ENCODE measurements at places on chromosomes 3 and 15.
A peak's percentile ranks its signal among the peaks of the same experiment; 100 is the strongest.

GRCh38 chr15:99909592-99910295 is 176.5 kb upstream of the LYSMD4 start:
- DNase-seq, result no peak

- no peak for DNase-seq
These were observed 32.3 kb downstream of the MYO1E start for GRCh38 chr15:59340325-59340724.

DNA sequence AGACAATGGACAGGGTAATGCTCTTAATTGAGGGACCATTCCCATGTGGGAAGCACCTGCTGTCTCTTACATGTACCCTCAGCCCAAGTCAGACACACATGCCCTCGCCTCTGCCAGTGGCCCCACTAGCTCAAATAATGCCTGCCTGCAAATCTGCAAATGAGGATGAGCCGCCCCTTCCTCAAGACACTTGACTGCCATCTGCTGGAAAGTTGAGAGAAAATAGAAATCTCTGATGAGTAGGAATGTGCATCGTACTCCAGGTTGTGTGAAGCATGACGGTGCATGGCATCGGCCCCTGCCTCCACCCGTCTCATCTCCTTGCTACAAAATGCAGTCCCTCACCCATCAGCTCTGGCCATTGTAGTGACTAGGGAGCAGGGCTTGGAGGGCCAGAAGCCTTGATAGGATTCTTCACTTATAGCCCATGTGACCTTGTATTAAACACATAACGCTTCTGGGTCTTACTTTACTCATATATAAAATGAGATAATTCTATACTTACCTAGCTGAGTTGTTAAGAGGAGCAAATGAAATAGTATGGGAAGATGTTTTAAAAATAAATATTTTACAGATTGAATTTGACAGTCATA is 6.3 kb upstream of the SCN5A start:
- DNase-seq, result no peak

DNA sequence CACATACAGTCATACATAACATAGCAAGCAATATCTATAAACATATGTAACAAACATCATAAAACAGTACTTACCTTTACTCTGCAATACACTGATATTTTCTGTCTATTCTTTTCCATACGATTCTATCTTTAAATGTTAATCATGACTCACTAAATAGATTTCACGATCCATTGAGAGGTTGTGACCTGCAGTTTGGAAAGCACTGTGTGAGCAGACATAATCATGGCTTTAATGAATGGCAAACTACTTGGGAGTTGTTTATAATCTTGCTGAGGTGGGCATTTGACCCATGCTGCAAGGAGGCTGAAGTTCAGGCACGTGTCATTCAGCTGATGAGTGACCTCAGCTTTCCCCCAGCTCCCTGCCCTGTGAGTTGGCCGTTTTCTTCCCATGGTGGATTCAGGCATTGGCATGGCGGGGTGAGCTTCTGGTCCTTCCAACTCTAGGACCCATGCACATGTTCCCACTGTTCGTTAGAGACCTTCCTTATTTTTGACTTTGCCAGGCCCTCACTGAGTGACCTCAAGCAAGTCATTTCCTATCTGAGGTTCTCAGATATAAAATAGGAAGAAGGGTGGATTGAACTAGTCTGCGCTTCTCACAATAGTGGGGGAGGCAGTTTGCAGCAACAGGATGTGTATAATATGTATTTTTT is 41.7 kb downstream of the PAQR5 start:
- DNase-seq, result no peak

- no peak for DNase-seq
These were observed 20.3 kb upstream of the ZDHHC23 start for GRCh38 chr3:113927556-113927955.

- no peak for DNase-seq
These were observed 80.8 kb downstream of the RFTN1 start for GRCh38 chr3:16432714-16433113.

- no peak for DNase-seq
These were observed 313.9 kb downstream of the PTPRG start for GRCh38 chr3:61875046-61875844.

GRCh38 chr3:179969525-179969924 is 67.2 kb downstream of the PEX5L start:
- no peak for DNase-seq

DNA sequence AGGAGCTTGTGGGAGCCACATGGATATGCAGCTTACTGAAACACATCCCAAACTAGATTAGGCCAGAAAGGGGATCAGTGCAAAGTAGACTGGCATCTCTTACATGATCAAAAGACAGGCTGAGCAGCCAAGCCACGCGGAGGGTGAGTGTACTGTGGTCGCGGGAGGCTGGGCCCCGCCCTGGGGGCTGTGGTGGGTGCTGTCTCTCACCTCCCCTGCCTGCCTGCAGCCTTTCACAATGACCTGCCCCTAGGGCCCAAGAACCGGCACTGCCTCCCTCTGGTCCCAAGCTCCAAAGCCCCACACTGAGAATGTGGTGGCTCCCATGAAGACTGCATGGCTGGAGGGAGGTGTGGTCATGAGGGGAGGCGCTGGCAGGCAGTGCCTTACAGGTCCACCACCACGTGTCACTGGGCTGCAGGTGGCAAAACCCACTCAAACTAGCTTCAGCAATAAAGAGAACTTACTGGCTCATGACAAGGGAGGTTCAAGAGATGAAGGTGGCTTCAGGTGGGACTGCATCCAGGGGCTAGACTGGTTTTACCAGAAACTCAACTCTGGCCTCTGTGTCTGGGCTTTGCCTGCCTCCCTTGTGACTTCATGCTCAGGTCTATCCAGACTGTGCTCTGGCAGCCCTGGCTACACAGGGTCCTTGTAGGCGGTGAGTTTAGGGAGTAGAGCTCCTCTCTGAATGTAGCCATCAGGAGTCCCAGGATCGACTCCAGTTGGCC is 27.4 kb upstream of the PLXND1 start:
- DNase-seq, result no peak

DNA sequence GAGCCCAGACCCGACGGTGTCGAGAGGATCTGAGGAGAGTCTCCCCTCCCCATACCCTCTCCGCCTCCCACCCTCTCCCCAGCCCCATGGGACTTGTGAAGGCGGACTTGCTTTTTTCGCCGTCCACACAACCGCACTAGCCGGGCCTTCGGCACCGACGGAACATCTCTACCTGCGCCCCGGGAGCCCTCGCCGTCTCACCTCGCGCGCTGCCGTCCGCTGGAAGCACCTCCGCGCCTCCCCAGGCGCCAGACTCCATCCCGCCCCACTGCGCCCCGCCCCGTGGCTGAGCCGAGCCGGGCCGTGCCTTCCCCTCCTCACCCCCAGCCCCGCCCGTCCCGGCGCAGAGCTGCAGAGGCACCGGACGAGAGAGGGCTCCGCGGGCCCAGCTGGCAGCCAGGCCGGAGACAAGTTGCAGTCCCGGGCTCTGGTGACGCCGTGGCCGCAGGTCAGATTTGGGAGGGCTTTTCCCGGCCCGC is at the start of the genes DUOX1 and DUOXA1:
Gene DUOX1, plus strand, starts transcription at position 344 of the 479 bp plus-strand sequence. CDS start 1,973 bp downstream, outside the sequence.
Gene DUOXA1, minus strand, starts transcription at position 229 of the 479 bp plus-strand sequence. CDS start 6,865 bp downstream, outside the sequence.
- no peak for DNase-seq

DNA sequence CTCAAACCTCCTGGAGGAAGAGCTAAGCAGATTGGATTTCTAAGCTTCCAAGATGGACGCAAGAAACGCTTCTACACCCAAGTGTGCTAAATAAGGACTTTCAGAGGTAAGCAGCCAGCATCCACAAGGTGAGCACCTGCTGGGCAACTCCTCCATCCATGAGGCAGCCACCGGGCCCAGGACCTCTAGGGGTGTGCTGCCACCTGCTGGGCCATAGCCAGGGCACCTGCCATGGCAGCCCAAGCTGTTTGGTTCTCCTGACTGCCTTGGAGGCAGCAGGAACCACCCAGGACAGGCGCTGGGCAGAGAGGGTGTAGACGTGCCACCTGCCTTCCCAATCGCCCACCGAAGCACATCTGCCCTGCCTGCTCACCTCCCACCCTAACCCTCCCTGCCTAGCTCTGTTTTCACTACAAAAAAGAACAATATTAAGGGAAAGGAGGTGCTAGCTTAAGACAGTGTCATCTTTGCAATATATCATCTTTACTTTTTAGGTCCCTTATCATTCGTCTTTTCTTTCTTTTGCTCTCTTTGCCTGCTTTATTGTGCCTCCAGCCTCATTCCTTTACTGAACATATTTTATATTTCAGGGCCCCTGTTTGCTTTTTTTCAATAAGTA is 12.9 kb downstream of the C15orf62 start:
- peak; percentile 77 for DNase-seq

DNA sequence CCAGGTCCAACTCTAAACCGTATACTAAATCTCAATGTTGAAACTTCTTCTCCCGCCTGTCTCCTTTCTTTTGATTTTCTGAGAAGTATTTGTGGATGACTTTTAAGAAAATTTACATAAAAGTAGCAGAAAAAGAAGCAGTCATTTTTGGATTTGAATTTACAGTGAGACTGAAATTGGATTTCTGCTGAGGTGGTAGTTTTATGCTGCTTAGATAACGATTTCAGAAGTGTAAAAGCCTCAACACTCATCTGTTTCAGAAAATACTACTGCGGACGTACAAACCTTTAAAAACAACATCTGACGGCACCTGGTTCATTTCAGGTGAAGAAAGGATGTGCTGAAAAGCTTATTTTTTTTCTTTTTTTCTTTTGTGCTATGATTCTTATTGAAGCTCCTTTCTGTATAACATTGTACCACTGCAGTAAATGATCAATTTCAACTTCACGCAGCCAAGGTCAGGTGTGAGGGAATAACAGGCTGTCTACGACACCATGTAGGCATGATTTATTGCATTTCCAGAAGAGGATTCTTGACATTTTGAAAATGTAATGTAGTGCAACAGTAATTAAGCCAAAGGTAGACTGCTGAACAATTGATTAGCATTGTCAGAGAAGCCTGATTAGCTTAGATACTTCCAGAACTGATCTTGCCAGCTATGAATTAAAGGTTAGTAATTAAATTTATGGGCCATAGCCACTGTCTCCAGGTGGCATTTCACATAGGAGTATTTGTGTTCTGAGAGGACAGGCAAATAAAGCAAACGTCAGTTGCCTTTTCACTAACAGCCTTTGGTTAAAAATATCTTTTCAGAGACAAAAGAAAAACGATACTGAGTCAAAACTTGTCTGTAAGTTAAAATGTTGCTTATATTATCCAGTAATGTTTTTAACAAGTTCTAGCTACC is 134.6 kb upstream of the KBTBD8 start:
- DNase-seq, result no peak

DNA sequence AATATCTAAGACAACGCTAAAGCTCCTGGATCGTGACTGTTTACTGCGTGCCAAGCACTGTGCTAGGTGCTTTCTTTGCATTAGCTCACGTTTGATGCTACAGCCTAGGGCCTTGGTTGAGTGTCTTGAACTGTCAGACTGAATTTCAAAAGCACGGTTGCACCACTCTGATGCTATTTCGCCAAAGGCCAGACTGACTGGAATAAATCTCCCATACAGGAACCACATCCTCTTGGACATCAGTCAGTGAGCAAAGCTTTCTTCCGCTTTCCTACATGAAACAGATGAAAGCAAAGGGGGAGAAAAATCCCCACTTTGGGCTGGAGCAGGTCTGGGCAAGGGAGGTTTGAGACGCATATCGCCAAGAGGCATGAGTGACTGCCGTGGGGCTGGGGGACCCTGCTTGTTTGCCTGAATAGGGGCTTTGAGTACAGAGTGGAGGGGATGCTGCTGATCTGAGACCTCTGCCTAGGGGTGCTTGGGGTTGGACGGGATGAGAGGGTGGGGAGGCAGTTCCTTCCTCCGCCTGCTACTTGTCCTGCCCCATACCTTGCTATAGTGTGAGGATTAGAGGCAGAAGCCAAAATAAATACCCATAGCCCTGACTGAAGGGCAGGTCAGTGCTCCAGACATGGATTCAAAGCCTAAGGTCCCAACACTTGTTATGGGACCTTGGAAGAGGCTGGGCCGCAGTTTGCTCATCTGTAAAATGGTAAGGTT is 5.3 kb downstream of the FGD5 start:
- DNase-seq, result no peak

DNA sequence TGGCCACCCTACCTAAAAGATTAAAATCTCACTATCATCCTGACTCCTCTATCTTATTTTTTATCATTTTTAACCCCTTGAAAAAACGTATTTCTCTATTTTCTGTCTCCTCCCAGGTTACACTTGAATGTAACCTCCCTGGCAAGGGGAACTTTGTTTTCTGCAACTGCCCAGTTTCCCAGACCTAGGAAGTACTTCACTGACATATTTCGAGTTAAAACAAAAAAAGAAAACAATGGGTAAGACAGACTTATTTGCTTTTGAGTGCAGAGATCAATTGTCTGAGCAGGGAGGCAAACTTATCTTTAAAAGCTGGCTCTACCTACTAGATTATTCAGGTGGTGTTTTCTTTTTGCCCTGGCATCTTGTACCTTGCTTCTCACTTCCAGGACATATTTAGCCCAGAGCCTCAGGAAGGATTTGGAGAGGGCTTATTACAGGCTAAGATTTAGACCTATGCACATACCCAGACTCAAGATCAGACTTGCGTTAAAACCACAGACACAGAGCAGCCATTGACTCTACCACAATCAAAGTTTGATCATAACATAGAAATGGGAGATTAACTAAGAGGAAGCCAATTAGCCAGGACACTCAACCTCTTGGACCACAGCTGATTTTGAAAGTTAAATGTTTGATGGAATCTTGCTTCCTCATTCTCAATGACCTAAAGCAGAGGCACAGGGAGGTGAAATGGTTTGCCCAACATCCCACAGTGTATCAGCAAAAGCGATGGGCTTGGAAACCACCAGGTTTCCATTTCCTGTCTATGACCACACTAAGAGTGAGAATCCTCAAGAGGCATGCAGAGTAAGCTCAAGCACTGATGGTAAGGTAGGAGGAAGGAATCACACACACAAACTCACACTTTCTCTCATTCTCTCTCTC is 169.5 kb upstream of the THBS1 start:
- peak; percentile 49 for DNase-seq

GRCh38 chr15:57215881-57216280 is 160.4 kb upstream of the CGNL1 start:
- DNase-seq, result no peak

GRCh38 chr3:126527455-126528211 is 3.7 kb downstream of the CHST13 start:
- DNase-seq, result no peak

DNA sequence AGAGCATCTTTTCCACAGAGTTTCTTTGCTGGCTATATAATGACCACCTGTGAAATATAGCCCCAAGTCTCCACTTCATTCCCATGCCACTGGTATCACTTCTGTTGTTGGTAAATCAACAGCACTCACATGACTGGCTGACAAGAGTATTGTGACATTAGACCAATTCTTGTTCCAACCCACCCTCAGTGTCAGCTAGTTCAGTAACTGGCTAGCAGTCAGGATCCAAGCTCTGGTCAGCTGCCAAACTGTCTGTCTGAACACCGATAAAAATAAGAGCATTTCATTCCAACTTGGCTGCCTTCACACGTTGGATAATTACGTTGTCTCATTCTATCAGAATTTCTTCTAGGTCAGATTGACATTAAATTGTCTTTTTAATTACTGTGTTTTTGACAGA is 166.5 kb downstream of the USP13 start:
- DNase-seq, result no peak

GRCh38 chr3:56118968-56119367 is 349.3 kb downstream of the ERC2 start:
- DNase-seq, result no peak
